ENCODE measurements at places on chromosomes 1 and 21.

GRCh38 chr1:78526496-78526895 lies 35.7 kb downstream of the PTGFR start:
- no peak for DNase-seq

DNA sequence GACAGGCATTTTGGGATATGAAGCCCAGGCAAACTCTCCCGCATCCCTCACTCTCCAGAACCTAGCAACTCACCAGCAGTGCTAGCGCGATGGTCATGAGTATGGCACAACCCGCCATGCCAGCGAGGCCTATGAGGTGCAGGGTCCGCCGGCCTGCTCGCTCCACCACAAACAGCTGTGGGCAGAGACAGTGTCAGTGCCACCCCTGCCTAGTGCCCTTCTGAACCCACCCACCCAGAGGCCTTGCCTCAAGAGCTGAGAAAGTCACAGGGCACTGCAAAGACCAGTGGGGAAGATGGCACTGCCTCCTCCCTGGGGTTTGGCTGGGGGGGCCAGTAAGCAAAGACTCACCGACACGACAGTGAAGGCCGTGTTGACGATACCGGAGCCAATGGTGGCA lies 29.8 kb downstream of the SLC2A1 start:
- DNase-seq: no peak

- DNase-seq: no peak
Measured at GRCh38 chr1:8363186-8363766, 45.4 kb downstream of the SLC45A1 start.

DNA sequence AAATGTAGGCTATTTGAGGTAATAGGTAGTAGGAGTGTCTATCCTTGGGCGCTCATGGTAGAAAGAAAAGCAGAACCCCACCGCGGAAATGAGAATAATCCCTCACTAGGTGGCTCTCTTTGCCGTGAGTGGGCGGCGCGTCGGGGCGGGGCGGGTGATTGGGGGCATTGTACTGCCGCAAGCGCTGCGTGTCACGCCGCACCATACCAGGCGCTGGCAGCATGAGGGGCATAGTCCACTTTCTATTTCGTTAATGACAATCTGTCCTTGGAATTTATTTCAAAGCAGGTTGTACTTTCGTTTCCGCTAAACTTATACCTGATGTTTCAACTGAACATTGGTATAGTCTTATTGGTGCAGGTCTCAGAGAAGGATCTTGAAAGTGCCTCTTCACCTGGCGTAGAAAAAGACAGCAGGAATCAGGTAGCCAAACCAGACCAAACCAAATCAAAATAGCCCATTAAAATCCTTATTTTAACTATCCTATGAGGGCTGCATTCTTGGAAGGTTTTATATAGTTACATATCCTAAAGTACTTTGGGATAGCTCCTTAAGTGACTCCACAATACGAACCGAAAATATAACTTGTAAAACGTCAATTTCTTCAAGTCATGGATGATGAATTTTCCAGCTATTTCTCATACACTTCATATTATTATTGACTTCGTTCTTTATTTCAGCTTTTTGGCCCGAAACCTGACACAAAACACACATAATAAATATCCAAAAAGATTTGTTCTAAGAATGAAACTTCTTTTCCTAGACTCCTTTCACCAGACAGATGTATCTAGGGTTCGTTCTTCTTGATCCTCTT lies 1.9 kb upstream of the SMG7 start:
- peak; percentile 67 for DNase-seq

- no peak for DNase-seq
Measured at GRCh38 chr1:2874207-2874606, 72.7 kb upstream of the TTC34 start.

DNA sequence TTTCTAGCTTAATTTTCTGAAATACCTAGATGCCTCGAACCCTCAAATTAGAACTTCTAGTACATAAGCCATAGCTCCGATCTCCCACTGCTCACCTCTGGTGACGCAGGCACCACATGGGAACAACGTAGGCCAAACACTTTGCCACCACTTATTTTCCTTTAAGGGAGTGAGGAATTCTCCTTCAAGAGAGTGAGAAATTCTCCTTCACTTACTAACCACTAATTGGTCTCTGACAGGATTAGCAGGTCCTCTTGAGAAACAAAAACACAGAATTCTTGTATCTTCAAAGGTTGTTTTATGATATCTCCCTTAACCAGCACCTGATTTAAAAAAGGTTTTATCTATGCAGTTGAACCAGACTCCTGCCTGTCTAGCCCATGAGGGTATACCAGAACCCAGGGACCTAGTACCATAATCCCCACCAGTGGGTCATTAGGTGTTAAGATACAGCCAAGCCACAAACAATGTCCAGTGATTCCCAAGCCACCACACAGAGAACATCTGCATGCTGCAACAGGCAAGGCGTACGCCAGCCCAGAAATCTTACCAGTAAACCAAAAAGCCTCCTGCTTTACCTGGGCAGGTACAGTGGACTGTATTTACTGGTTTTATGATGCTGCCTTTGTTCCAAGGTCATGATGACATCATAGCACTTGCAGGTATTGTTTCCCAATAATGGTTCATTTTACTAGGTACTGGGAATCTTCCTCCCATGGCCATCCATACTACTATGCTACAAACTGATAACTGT lies 20.3 kb upstream of the CXADR start:
- peak; percentile 46 for DNase-seq

GRCh38 chr1:228374711-228375577 lies 31.7 kb downstream of the TRIM11 start:
- peak; percentile 39 for DNase-seq

DNA sequence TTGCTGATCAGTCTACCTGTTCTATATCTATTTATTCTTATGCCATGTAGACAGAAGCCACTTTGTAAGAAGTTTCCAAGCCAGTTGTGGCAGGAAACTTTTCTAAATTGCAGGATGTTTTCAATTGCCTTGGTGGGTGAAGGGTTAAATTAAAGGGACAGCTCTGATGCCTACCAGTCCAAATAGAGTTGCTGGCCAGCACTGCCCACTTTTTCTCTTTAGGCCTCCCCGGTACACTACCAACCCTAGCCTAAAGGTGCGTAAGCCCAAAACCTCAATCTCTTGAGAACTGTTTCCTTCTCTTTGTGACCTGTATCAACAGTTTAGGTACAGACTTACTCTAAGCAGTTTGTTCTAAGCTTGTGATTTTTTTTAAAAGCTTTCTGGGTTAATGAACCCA lies 15.5 kb downstream of the SUSD4 start:
- no peak for DNase-seq
